ENCODE measurements at places on chromosomes 3 and 15.
A peak's percentile ranks its signal among the peaks of the same experiment; 100 is the strongest.

GRCh38 chr3:7618606-7619005 is 757.7 kb downstream of the GRM7 start:
- DNase-seq = no peak

GRCh38 chr3:117407317-117407716 is 697.7 kb downstream of the TUSC7 start:
- DNase-seq = no peak

DNA sequence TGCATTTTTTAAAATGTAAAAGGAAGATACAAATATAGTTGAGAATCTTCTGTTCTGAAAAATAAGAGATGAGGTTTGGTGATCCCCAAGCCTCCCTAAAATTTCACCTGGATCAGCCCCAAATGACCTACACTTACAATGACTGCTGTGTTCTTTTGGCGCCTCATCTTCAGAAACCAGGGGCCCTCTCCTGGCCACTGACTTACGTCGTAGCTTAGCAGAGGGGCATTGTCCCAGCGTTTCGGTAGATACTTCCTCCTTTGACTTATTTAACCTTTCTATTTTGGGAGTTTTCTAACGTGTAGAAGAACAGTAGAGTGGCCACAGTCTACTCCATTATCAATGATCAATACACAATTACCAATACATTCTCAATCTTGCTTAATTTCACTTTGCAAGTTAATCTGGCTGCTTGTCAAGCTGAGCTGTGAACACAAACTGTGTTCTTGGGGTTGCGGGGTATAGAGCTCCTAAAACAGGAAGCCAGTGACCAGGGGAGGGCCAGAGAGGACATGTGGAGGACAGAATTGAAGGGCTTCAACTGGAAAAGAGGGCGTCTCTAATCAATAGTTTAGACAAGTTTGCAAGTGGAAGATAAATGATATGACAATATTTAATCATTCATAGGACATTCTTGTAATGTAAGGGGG is 419.5 kb downstream of the LPP start:
- DNase-seq = no peak

DNA sequence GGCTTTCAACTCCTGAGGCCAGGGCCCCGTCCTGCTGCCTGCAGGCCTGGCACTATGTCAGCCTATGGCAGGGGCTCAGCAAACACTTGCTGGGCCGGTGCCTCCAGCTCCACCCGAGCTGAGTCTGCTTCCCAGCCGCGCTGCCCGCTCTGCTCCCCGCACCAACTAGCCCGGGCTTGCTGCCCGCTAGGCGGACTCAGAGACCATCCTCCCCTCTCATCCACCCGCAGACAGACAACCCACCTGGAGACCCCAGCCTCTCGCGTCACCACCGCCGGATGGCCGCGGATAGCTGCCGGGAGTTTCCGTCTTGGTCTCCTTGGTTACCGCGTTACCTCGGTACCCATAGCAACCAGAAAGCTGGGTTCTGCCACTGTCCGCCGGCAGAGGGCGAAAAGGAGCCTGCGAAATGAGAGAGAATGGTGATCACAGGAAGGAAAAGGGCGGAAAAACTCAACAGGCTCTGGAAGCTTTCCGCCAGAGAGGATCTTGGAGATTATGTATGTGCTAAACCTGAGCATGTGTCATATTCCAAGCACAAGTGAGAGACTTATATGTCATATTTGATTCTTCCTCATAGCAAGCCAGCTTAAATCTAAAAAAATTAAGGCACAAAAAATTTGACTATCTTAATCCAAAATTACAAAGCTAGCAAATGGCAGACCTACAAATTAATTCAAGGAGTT is at the start of gene ZBBX:
Gene ZBBX (minus strand): TSS at position 294 of the 686 bp plus-strand sequence. CDS start 7,396 bp downstream, outside the sequence.
- peak; percentile 67 for DNase-seq

- no peak for DNase-seq
Observed at GRCh38 chr3:122825460-122825859, 30.6 kb downstream of the SLC49A4 start.

- no peak for DNase-seq
Observed at GRCh38 chr15:66249605-66250174, 3.9 kb downstream of the MEGF11 start.

DNA sequence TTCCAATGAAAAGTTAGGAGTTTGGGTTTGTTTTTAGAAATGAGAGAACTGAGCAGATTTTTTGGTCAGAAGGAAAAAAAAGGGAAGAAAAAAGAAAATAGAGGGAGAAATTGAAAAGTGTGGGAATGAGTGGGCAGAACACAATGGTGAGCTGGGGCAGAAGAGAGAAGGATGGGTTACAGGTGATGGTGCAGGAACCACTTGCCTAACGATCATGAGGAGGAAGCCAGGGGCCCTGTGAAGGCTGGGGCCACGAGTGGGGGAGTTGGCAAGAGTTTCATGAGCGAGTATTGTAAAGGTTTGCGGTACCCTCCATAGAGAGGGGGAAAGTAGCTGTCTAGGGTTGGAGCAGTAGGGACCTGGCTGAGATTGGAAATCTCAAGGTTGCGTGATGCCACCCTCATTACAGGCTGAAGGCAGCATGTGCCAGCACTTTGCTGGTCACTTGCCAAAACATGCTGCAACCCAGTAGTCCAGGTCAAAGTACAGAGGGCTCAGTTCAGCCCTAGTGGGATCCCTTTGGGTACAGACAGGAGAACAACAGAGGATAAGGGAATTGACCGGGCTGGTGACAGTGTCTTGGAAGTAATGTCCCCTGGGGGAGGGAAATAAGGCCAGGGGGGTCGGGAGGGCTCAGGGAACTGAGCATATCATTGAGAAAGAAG is 6.6 kb downstream of the IVD start:
- no peak for DNase-seq

- DNase-seq = peak; percentile 45
Observed at GRCh38 chr15:50145451-50145872, 26.4 kb upstream of the ATP8B4 start.

GRCh38 chr15:48632651-48633050 is 12.9 kb downstream of the FBN1 start:
- no peak for DNase-seq

DNA sequence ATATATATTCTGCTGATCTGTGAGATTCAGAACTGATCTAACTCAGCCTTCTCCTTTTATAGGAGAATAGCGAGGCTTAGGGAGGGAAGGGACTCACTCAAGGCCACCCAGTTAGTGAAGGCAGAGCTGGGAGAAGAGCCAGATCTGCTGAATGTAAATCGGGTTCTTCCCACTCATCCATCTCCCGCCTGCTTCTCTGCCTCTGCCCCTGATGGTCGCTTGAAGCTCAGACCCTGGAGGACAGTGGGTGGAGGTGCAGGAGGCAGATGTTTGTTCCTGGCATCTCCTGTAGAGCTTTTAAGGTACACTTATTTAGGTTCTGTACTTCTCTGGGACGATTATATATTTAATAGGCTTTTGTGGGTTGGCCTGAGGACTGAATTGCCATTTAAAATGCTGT is 4.3 kb downstream of the PDIA5 start:
- DNase-seq = no peak

DNA sequence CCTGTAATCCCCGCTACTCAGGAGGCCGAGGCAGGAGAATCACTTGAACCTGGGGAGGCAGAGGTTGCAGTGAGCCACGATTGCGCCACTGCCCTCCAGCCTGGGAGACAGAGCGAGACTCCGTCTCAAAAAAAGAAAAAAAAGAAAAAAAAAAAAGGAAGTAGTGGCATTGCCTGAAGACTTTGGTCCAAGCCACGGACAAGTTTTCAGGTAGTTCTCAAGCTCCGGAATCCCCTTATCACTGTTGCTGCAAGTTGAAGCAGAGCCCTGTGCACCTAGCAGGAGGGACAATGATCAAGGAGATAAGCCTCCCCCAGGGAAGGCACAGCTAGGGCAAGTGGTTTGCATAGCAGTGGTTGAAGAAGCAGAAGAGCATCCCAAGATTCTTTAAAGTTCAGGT is 97.6 kb downstream of the MEX3B start:
- DNase-seq = no peak

- no peak for DNase-seq
Observed at GRCh38 chr3:155159301-155159700, 79.2 kb downstream of the MME start.

GRCh38 chr15:71192816-71193215 is 77.5 kb downstream of the THSD4 start:
- no peak for DNase-seq

- no peak for DNase-seq
Observed at GRCh38 chr3:42052484-42053351, 38.4 kb upstream of the TRAK1 start.

DNA sequence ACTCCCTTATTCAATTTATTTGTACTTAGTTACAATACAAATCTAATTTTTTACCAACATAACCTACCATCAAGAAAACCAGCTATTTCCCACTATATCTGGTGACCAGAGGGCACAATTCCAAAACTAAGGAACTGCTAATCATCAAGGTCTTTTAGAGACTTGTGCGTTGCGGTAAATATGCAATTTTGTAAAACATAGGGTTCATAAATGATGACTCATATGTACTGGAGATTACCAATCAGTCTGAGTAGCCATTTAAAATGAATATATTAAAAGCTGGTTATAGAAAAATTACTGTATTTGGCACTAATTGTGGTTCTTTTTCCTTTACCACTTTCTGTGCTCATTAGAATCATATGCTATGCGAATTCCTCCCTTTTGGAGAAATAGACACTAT is 859.6 kb downstream of the ROBO1 start:
- no peak for DNase-seq

GRCh38 chr3:194468086-194468485 is 18.7 kb downstream of the ATP13A3 start:
- DNase-seq = no peak

DNA sequence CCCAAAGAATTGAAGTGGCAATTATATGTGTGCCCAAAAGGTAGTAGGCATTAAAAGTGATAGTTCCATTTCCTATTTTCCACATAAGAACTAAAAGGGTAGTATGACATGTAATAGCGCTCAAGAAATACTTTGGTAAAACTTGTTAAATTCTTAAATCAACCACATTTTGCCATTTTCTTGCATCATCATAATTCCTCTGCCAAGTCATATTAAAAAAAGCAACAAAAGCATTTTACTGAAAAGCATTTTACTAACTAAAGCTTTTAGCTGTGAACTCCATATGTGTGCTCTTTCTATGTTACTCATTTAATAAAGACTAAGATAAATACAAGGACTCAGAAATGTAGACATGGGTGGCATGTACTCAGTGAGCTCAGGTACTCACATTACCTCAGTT is 70.1 kb downstream of the GPR160 start:
- DNase-seq = no peak

DNA sequence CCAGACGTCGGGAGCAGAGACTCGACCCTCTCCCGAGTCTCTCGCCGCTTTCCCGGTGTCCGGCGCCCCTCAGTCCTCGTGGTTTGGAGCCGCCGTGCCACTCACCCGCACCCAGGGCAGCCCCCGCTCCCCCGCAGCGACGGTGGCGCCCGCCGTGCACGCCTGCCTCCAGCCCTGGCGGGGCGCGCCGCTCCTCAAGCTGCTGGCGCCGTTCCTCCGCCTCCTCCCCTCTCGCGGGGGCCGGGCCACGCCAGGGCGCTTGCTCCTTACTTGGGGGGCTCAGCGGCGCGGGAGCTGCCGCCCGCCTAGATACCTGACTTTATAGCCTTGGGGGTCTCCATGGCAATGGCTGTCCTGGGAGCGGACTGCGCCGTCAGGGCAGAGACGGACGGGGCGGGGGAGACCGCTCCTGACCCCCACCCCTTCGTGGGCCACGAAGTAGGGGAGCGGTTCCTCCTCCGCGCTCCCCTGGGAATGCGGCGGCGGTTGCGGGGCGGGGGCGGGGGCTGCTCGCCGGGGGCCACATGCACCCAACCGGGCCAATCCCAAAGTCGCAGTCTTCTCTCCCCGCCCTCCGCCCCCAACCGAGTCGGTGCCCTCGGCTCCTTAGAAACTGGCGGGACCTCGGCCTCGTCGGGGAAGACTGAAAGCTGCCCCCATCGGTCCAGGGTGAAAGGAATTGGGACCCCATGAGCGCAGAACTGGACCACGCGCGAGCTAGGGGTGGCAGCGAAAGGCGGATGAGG is at the start of gene ANKRD63:
Gene ANKRD63 (minus strand): TSS at position 196 of the 746 bp plus-strand sequence. CDS start 478 bp downstream, outside the sequence.
- no peak for DNase-seq

Measured in Panc1 (cell line).